Activated CD4-positive, alpha-beta T cell treated with anti-CD3 and anti-CD28 coated beads for 1 hour (primary cell): ENCODE measurements at places on chromosomes 3 and 15.

- no peak for DNase-seq
Observed at GRCh38 chr15:29942143-29942542, 119.9 kb upstream of the TJP1 start.

DNA sequence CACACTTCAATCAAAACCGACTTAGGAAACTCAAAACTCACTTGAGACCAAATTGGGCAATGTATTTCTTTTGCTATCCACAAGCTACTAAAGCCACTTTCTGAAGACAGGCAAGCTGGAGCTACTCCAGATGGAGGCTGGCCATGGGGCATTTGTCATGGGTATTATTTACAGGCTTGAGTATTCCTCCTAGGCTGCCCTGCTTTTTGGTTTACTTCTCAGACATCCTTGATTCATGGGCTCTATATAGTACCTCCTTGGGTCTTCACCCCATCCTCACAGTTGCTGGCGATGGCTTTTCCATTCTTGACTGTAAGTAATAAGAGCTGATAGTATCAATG is 18.6 kb upstream of the SYNM start:
- no peak for DNase-seq

- DNase-seq = no peak
Observed at GRCh38 chr3:140408252-140408651, 269.6 kb upstream of the TRIM42 start.

GRCh38 chr15:41019174-41019573 is 65.9 kb downstream of the CHAC1 start:
- no peak for DNase-seq

DNA sequence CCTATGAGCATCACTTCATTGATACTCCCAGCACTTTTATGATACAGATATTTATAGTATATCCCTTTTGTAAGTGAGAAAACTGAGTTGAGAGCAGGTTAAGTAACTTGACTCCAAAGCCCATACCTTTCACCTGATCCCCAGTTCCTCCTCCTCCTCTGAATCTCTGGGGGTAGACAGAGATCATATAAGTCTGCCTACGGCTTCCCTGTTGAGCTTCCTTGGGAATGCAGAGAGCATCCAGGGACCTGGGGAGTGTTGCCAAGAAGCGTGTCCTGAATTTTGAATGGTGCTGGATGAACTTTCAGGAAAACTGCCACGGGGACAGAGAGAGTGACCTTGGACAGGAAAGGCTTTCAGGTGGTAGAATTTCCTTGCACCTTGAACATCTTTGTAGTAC is 268.5 kb downstream of the LRTM1 start:
- DNase-seq = no peak

DNA sequence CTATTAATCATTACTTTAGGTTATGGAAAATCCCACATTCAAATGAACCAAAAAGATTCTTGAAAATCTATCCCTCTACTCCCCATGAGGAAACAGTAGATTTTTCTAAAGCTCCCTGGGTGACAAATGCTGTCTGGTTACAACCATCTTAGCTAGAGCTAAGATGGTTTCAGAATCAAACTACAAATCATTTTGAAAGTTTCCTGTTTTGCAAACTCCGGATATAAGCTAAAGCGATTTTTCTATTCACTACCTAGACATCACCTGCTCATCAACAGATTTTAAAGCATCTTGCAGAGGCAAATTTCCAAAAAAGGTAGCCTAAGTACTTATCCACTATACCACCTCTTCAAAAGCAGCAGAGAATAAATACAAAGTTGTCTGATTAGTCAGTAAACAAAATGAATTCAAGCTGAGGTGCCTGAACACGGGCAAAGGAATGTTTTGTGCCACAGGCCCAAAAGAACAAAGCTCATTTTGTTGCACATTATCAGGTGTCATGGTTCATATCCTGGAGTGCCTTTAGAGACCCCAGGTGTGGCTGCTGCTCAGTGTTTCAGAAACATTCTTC is 204.9 kb downstream of the TNIK start:
- no peak for DNase-seq

DNA sequence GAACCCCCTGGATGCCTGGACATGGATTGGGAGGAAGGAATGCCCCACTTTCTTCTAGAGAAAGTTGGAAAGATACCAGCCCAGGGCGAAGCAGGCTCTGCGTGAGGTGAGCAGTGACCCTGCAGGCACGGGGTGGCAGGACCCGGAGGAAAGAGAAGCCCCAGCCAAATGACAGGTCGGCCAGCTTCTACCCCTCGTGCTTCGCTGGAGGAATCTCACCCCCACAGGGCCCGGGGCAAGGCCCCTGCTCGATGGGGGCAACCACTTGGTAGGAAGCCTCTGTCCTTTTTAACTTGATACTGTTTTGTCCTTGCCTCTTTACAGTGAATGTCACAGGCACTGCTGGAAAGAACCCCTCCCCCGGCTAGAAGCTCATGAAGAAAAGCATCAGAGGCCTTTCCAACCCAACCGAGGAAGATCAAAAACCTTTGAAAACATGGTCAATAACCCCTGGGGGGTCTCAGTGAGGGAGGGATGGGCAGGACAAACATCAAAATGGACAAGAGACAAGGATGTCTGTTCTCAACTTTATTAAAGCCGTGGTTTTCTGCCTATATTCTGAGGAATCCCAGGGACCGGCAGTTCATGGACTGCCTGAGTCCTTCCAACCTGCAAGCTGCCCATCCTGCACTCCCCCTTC is 54.4 kb downstream of the SH3BP5 start:
- DNase-seq = no peak

DNA sequence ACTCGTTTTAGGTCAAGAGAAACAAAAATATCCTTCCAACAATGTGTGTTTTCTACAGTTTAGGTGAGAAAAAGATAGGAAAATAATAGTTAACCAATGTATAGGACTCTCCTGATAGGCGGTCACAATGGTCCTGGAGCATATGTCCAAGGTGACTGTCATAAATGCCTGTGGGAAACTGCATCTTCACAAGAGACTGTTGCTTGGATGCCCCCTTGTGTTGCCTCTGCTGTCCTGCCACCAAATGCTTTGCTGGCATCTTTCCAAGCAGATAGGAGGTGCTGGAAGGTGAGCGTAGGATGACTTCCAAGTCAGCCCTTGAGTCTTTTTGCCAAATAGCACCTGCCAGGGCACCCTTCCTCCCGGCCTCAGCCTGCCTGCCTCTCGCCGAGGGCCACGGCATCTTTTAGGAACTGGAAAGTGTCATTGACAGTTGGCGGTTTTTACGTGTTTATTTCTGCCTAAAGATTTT is 24.1 kb upstream of the SACM1L start:
- DNase-seq = peak; percentile 41

GRCh38 chr3:114323546-114324254 is 29.9 kb downstream of the TIGIT start:
- no peak for DNase-seq

DNA sequence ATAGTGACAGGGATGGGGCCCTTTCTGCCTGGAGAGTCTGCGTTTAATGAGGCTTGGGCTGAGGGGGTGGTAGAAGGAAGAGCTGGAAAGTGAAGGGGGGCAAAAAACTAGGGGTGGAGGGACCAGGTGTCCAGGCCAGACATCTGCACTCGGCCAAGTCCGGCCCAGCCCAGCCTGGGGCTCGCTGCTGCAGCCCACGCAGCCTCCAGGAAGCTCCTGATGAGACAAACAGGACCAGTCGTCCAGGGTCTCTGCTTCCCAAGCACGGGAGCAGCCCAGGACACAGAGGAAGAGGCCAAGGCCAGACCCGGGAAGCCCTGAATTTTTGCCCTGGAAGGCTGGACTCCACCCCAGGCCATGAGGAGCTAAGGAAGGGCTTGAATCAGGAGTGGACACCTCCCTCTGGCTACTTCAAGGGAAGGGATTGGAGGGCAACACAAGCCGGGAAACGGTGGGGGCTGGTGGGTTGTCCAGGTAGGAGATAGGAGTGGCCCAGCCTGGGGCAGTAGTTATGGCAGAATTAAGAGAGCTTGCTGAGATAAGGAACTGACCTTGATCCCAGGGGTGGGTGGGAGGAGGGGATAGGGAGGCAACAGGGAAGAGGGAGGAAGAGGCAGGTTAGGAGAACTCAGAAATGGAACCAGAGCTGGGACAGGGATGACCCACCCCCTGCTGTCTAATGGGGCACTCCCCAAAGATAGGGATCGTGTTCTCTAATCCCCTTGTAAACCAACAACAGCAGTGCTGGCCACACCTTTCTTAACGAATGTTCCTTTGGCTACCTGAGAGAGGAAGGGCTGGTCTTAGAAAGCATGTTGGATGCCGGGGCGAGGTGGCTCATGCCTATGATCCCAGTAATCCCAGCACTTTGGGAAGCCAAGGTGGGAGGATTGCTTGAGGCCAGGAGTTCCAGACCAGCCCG is 89.5 kb downstream of the ANP32A start:
- no peak for DNase-seq

GRCh38 chr3:185549651-185550111 is 2.7 kb downstream of the LIPH start:
- no peak for DNase-seq

GRCh38 chr3:123624302-123624701 is 39.4 kb upstream of the HACD2 start:
- DNase-seq = no peak

- DNase-seq = no peak
Observed at GRCh38 chr15:101156061-101156460, 95.8 kb downstream of the CHSY1 start.

GRCh38 chr3:71428841-71429596 is 154.5 kb downstream of the FOXP1 start:
- no peak for DNase-seq

- no peak for DNase-seq
Observed at GRCh38 chr3:174498638-174499037, 360.5 kb upstream of the NAALADL2 start.
